ENCODE measurements at places on chromosomes 6 and 20.

- DNase-seq: no peak
Measured at GRCh38 chr6:85662251-85662650, 19.6 kb upstream of the SYNCRIP start.

GRCh38 chr6:20370801-20371200 lies 30.9 kb upstream of the E2F3 start:
- no peak for DNase-seq

DNA sequence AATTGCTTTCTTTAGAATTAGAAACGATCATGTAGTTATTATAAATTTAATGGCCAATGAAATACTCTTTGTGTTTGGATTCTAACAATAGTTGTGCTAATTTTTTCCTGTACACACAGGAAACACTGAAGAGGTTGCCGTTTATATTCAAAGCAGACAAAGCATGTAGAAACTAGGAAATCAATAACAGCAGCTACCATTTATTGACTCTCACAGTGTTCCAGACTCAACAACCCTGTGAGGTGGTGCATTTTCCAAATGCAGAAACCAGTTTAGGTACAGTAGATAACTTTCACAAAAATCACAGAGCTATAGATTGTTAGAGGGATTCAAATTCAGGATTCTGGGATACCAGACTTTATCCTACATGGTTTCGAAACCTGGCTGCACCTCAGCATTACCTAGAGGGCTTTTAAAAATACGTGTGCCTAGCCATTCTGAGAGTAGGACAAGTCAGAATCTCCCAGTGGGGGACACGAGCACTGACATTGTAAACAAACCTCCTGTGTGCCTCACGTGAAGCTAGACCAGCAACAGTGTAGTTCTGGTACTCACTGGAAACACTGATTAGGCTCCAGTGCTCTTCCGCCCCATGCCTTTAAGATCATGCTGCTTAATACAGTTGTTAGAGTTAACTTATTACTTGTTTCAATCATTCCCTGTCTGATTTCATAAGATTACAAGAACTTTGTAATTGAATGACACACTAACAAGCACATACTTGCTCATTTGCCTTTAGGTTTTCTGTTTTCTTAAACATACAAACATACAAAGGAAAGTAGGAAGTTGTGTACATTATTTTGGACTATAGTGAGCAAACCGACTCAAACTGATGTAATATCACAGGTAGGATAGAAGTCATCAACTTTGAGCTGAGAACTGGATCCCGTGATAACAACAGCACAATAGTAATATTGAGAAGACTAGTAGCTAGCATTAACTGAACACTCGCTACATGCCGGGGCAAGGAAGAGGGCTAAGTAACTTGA lies 65.8 kb downstream of the MAP3K4 start:
- no peak for DNase-seq

GRCh38 chr6:30541515-30542403 lies 14.5 kb downstream of the GNL1 start:
- DNase-seq: peak; percentile 81

- no peak for DNase-seq
Measured at GRCh38 chr6:81863123-81863522, 110.6 kb upstream of the TENT5A start.

DNA sequence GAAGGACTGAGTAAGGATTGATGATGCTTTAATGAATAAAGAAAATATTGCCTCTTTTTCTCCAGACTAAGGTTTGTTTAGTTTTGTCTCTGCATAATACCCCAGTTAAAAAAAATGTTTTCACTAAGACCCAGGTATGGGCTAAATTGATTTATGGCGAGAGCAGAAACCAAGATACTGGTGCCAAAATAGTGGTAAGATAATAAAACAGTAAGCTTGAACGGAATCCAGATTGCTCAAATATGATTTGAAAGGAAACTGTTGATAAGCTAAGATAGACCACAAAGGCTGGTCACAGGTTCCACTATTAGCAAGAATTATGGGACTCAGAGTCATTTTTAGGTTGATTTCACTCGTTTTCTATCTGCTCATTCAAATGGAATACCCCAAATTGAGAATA lies 831.2 kb downstream of the EPHA7 start:
- no peak for DNase-seq

GRCh38 chr20:61918548-61918947 lies 147.1 kb downstream of the TAF4 start:
- DNase-seq: no peak

- no peak for DNase-seq
Measured at GRCh38 chr20:63264000-63264399, 8.6 kb upstream of the ARFGAP1 start.

- DNase-seq: no peak
Measured at GRCh38 chr20:50632701-50633100, 58.6 kb downstream of the RIPOR3 start.

- no peak for DNase-seq
Measured at GRCh38 chr20:6692566-6693173, 74.8 kb upstream of the BMP2 start.

GRCh38 chr6:49541210-49541724 lies 9.2 kb upstream of the C6orf141 start:
- DNase-seq: no peak

GRCh38 chr6:92111386-92111785 lies 1308.0 kb downstream of the EPHA7 start:
- DNase-seq: no peak

- DNase-seq: no peak
Measured at GRCh38 chr6:9463311-9463710, 951.6 kb downstream of the TFAP2A start.

Measured in glutamatergic neuron (in vitro differentiated cells).